ENCODE measurements at places on chromosomes 5 and 9. TPM values are rescaled to one million over a fixed set of nuclear protein-coding genes. Genes with fewer than 3 reads are reported as not detected.

GRCh38 chr9:2727966-2728613, 10.8 kb downstream of the KCNV2 start:
- peak; percentile 62 for DNase-seq

The MRRF gene
- total RNA-seq: 28.6 TPM

The FAM200C gene
- 7.4 TPM for total RNA-seq

DNA sequence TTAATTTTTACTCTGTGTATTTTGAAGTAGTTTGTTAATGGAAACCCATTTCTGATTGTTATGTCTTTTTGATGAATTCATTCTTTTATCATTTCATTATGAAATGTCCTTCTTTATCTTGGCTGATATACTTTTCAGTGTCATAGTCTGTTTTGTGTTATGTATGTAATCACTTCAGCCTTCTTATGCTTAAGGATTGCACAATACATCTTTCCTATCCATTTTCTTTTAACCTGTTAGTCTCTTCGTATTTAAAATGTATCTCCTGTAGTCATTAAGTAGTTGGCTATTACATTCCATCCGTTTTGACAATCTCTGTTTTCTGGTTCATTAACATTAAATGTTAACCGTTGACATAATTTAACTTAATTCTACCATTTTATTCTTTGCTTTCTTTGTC, 344.6 kb upstream of the CTNND2 start:
- DNase-seq: no peak

The UBLCP1 gene
- 42.3 TPM for total RNA-seq

- no peak for DNase-seq
These were observed 184.5 kb downstream of the PDZD2 start for GRCh38 chr5:31823472-31823871.

The PPWD1 gene
- total RNA-seq: 27.5 TPM
